ENCODE measurements at places on chromosomes 12 and 14.

- DNase-seq: no peak
Measured at GRCh38 chr14:69261761-69262331, 1.9 kb downstream of the GALNT16 start.

- no peak for DNase-seq
Measured at GRCh38 chr14:64638625-64639024, 65.6 kb upstream of the PLEKHG3 start.

GRCh38 chr12:75786070-75786469 is 245.5 kb downstream of the PHLDA1 start:
- DNase-seq: no peak

- DNase-seq: no peak
Measured at GRCh38 chr14:64709126-64709525, 4.9 kb downstream of the PLEKHG3 start.

DNA sequence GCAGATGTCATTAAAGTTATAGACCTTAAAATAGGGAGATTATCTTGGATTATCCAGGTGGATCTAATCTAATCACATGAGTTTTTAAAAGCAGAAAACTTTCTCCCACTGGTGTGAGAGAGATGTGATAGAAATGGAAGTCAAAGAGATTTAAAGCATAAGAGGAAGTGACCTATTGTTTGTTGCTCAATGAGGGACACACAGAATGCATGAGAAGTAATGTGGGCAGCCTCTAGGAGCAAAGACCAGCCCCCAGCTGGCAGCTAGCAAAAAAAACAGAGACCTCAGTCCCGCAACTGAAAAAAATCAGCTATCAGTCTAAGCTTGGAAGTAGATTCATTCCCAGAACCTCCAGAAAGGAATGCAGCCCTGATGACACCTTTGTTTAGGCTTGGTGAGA is 24.6 kb upstream of the ANP32D start:
- no peak for DNase-seq

DNA sequence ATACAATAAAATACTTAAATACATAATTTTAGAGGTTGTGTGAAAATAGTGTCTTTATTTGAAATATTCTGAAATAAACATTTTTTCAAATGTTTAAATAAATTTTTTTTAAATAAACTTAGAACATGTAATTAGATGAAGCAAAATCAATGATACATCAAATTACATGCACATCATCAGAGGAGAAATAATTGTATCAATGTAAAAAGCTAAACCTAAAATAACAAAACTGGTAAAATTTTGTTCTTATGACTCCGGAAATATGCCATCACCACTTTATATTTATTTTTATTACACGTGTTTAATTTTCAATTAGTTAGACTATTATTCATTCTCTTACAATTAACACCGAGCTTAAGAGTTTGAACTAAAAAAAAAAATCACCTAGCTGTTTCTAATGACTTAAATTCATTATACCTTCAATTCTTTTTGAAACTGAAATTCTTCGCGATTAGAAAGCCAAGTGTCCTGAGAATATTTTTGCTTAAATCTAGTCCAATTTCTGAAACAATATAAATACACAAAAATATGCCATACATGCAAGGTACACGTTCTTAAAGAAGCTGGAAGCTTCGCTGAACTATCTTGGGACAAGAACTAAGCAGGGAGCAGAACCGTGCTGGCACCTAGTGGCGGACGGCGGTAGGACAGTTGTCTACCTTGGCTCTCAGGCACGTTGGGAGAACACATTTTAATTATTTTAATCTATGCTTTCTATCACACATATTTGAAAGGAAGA is 230.5 kb downstream of the SLC25A21 start:
- DNase-seq: peak; percentile 46

DNA sequence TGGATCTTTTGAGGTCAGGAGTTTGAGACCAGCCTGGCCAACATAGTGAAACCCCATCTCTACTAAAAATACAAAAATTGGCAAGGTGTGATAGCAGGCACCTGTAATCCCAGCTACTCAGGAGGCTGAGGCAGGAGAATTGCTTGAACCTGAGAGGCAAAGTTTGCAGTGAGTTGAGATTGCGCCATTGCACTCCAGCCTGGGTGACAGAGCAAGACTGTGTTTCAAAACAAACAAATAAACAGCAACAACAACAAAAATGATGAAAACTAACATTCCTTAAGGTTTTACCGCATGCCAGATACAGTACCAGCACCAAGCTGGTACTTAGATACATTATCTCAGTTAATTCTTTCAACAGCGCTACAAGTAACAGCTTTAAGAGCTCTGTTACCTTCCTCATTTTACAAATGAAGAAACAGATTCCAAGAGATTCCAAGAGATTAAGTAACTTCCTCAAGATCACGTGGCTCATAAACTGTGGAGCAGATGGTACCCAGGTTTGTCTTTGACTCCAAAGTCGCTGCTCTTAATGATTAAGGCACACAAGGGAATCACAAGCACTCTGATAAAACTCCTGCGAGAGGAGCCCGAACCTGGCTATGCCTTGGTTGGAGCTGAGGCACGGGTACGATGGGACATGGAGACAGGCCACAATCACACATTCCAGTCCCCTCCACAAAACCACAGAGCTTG is 17.7 kb upstream of the PLEK2 start:
- no peak for DNase-seq

- DNase-seq: no peak
Measured at GRCh38 chr12:92403210-92404175, 257.8 kb upstream of the BTG1 start.

GRCh38 chr12:57085999-57086492 is 2.9 kb upstream of the NAB2 start:
- DNase-seq: no peak

DNA sequence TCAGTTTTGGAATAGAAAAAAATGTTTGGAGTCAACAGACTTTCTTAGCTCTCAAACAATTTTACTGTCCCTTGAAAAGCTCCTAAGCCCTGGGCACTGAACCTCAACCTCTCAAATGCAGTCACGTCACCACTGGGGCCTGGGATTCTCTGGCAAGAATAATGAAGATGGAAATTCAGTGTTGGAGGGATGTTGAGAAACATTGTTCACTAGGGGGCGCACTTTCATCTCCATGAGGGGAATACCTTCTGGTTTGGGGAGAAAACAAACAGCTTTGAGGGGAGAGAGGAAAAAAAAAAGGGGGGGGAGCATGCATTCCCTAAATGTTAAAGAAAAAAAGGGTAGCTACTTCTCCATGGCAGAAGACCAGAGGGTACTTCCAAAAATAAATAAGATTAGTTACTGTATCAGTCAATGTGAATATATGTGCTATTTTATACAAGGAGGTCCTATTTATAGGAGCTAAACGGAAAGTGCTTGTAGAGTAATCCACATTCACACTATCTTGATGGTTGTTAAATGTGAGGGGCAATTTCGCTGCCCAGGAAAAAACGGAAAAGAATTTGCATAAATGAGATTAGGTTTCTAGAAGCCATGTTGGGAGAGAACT is 5.8 kb upstream of the TBPL2 start:
- peak; percentile 36 for DNase-seq

GRCh38 chr14:59687663-59688062 is 111.1 kb upstream of the CCDC175 start:
- DNase-seq: no peak

DNA sequence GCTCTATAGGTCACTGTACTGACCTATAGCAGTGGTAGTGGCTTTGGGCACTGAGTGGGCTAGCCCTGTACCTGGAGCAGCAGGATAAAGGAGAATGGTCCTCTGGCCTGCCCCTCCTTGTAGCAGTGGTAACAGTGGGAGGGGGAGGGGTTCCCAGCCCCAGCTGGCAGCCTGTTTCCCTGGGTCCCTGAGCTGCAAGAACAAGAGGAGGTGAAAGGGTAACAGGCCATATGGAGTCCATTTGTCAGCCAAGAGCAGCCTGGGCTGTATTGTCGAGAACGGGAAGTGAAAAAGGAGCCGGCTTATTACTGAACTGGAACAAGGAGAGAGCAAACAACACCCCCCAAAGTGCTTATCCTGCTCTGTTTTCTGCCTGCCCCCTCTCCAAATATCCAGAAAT is 73.8 kb upstream of the SRSF5 start:
- DNase-seq: no peak

DNA sequence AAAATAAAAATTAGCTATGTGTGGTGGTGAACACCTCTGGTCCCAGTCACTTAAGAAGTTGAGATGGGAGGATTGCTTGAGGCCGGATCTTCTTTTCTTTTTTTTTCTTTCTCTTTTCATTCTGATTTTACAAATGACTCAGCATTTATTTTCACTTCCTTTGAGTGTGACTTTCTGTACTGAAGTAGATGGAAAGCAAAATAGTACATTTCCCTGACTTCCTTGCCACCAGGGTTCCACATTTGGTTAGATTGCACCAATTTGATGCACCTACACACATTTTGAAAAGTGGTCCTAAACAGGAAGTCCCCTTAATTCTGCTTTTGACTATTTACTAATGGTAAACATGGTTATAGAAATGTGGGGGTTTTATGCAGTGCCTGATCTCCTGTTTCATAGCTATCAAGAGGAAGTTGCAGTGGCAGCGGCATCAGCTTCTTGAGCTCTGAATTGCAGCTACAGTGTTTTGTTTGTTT is 13.0 kb upstream of the LEMD3 start:
- no peak for DNase-seq

DNA sequence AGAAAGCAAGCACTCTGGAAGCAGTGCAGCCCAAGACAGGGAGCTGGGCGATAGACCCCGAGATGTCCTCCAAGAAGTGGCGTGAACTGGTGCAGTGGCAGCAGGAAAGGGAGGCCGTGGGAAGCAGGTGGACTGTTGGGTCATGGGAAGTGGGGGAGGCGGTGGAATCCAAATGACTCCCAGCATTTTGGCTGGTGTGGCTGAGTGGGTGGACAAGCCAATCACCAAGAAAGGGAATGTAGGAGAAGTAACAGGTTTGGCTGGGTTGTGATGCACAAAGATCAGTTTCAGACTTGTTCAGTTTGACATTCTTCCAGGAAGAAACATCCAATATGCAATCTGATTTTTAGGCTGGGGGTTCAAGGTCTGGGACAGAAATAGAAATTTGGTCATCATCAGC is 46.0 kb upstream of the KTN1 start:
- DNase-seq: no peak

- no peak for DNase-seq
Measured at GRCh38 chr12:22018860-22019259, 27.2 kb upstream of the CMAS start.

DNA sequence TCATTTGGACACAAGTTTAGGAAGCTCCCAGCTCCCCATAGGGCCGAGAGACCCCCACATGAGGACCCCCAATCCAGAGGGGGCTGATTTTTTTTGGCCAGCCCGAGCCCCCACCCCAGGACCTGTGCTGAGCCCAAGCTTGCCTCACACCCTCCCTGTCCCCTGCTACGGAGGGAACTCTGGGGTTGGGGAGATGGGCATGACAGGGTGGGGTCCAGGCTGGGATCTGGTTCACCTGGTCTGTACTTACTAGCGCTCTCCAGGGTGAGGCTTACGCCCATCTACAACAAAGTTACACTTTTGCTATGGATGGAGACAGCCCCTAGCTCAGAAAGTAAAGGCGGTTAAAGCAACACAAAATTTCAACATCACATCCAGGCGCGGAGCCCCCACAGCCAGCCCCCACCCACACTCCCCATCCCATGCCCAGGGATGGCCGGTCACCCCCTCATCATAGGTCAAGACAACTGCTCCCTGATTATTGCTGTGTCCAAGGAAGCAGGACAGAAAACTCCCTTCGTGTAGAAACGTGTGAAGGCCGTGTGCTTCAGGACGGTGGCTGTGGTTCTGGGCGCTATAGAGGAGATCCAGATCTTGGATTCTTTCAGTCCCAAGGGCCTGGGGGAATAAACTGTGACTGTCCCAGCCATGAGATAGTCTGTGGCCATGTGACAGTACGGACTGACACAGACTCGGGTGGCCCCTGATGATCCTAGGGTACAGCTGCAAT is 10.7 kb downstream of the SLC25A29 start:
- no peak for DNase-seq

DNA sequence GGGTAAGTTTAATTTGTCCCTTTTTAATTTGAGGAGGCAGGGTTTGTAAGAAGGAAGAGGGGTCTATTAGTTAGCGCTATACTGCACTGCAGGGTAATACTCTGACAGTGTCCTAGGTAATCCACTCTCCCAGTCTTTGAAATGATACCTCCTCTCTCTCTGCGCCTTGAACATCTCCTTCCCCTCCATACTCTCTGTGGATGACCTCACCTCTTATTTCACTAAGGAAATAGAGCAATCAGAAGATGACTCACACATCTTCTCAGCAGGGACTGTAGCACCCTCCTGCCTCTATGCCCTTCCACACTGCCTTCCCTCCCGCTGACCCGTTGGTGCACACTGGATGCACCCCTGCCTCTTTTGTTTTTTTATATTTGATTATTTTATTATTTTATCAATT is 94.2 kb downstream of the GRIP1 start:
- DNase-seq: no peak

DNA sequence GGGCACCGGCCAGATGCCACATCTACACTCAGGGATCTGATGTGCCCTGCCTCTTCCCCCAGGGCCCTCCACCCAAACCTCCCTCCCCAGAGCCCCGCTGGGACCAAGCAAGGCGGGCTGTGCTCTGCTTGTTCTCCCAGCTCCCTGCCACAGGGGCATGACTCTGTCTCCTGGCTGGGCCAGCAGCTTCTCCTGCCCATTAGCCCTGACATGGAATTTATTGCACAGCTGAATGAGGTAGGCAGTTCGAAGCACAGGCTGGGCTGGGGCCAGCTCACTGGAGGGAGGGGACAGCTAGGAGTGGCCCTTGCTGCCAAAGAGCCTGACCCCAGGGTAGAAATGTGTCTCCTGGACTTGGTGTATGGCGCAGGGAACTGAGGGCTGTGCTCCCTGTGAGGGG is 42.4 kb downstream of the ARL6IP4 start:
- DNase-seq: no peak

- DNase-seq: peak; percentile 26
Measured at GRCh38 chr14:93332397-93332852, 411 bp downstream of the BTBD7 start.

GRCh38 chr12:47808574-47809365 is 10.9 kb downstream of the HDAC7 start:
- DNase-seq: no peak

DNA sequence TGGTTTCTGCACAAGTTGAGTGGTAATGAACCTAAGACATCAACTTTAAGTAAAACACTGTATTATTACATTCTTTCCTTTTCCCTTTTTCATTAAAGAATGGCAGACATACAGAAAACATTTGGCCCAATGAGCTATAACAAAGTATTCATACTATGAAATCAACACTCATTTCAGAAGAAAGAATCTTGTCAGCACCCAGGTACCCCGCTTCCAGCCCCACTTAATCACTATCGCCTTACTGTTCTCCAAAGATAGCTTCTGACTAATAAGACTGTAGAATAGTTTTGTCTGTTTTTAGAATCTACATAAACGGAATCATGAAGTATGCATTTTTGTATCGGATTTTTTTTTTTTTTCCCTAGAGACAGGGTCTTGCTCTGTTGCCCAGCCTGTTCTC is 9.5 kb downstream of the CNTN1 start:
- DNase-seq: no peak
